ENCODE measurements at places on chromosomes 7 and 10. TPM values are rescaled to one million over a fixed set of nuclear protein-coding genes. Genes with fewer than 3 reads are reported as not detected.

The NRP1 gene
- total RNA-seq: 243 TPM

The ZPBP gene
- 0.22 TPM for total RNA-seq

The GALNT17 gene
- total RNA-seq: 2.4 TPM

The FAM25G gene
- total RNA-seq: not detected

- H3K36me3 ChIP-seq: no peaks in the 10 kb centered on the region
- H3K27me3 ChIP-seq: no peaks in the 10 kb centered on the region
- H3K27ac ChIP-seq: no peak overlapping the region
These were observed 34.3 kb upstream of the TMEM26 start for GRCh38 chr10:61487506-61487905.

GRCh38 chr10:109978481-109978880, 29.3 kb upstream of the ADD3 start:
- H3K27me3 ChIP-seq: no peaks in the 10 kb centered on the region
- no peak overlapping the region for H3K4me3 ChIP-seq
- peaks cover 40% of the 10 kb centered on the region for H3K4me1 ChIP-seq
- H3K36me3 ChIP-seq: no peaks in the 10 kb centered on the region
- H3K27ac ChIP-seq: no peak overlapping the region

- H3K27ac ChIP-seq: no peak overlapping the region
- H3K27me3 ChIP-seq: no peaks in the 10 kb centered on the region
- H3K4me1 ChIP-seq: peaks cover 3% of the 10 kb centered on the region
- no peak for DNase-seq
These were observed 3.5 kb upstream of the COMTD1 start for GRCh38 chr10:75239096-75239790.

GRCh38 chr10:88256013-88256680, 327.0 kb downstream of the RNLS start:
- H3K27me3 ChIP-seq: no peaks in the 10 kb centered on the region
- H3K27ac ChIP-seq: peak overlapping the region; percentile 50
- no peaks in the 10 kb centered on the region for H3K36me3 ChIP-seq
- peaks cover 8% of the 10 kb centered on the region for H3K4me1 ChIP-seq
- H3K4me3 ChIP-seq: no peak overlapping the region

GRCh38 chr10:6958254-6958653, 378.2 kb upstream of the PRKCQ start:
- H3K36me3 ChIP-seq: no peaks in the 10 kb centered on the region
- no peaks in the 10 kb centered on the region for H3K27me3 ChIP-seq
- H3K4me1 ChIP-seq: no peaks in the 10 kb centered on the region
- no peak overlapping the region for H3K27ac ChIP-seq
- no peak overlapping the region for H3K4me3 ChIP-seq

Measured in kidney (tissue), 22 donors.